AG08396 (cell line): ENCODE measurements at places on chromosomes 7 and 10.

DNA sequence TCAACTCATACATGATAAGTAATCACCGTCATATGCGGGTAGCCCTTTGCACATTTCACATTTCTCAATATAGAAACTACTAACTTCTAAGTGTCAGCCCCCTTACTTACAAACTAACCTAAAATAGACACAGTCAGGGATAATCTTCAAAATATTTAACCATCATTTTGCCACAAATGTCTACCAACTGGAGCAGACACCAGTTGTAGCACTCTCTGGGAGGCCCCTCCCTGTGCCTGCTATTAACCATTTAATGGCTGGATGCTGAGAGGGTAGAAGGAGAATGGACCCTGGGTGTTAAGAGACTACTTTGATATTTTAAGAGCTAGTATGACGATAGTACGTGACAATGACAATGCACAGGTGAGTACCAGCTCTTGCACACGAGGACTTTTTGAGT lies 116.4 kb downstream of the SORBS1 start:
- DNase-seq = no peak

DNA sequence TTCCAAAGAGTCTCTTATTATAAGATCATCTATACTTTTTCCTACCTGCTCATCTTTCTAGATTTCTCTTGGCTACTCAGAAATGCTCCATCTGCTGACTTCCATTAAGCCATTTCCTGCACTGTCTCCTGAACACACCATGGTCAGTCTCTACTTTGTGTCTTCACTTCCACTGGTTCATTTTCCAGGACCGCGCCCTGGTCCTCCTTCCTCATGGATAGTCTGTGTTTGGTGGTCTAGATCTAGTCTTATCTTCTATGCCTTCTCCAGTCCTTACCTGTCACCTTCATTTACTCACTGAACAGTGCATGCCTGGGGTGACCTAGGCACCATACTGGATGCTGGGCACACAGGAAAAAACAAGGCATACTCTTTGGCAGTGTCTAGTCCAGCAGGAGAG lies 11.8 kb downstream of the INSYN2A start:
- DNase-seq = no peak

DNA sequence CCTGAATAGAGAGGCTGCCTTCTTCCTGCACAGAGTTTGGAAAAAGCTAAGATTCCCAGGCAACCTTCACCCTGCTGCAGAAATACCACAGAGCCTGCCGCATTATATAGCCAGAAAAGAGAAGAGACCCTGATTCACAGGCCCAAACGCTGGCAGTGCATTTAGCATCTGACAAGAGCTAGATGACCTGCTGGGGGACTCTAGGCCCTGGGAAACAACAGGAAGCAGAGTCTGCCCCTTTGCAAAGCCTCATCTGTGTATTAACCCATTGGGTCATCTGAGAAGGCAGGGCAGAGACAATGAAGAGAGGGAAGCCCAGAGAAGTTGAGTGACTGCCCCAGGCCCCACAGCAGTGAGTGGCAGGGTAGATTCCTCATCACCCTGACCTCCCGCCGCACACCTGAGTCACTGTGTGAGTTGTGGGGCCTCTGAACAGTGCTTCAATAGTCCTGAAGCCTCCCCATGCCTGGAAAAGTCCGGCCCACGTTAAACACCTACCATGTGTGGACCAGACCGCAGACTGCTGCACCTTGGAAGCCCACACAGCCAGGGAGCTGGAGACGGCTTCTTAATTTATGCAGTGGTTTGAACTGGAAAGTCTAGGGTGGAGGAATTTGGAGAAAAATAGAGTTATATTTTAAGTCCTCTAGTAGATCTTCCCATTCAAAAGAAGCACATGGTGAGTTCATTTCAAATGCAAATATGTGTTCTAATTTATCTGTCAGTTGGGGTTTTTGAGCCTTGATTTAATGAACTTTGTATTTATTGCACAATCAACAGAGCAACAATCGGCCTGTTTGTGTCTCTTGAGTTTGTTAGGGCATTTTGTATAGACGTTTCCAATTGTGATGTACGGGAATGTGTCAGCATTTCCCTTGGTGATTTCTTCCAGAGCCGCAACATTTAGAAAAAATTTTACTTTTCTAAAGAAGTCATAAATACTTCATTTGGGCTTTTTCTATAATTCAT lies 80.4 kb upstream of the GPR26 start:
- DNase-seq = no peak

GRCh38 chr10:17056781-17057428 lies 72.7 kb downstream of the CUBN start:
- no peak for DNase-seq

- DNase-seq = no peak
These were observed 21.3 kb downstream of the CCDC3 start for GRCh38 chr10:12980102-12980661.
